ENCODE measurements at places on chromosomes 2 and 18.

DNA sequence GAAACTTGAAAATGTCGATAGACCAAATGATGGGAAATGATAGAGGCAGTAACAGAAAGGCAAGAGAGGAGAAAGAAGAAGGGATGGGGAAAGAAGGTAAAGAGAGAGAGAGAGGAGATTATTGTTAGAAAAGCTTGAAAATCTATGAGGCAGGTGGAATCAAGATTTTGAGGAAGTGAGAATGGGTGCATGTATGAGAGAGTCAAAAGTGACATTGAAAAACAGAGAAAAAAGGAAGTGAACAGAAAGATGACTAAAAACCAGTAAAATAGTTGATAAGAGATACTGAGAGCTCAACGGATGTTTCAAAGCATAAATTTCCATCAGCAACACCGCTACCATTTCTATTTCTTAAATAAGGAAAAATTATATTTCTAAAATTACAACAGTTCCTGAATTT is 327.4 kb upstream of the CWC22 start:
- DNase-seq, result no peak

DNA sequence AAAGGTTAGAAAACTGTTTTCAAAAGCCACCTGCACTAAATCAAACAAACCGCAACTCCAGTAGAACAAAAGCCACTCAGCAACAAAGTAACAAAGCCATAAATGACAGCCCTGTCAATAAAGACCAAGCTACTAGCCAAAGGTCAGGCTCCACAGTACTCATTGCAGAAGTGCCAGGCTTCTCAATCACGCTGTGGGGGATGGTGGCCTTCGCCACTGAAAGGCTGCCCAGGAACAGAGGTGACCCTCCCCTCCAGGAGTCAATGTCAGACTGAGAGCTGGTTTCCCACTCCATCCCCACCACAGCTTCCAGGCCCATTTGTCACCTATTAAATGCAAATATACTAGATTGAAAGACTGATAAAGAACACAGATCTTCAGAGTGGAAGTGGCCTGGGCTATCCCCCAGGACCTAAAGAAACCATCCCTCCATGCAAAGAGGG is 5.9 kb downstream of the ATP8B1 start:
- no peak for DNase-seq

- DNase-seq, result no peak
Measured at GRCh38 chr2:230921806-230922595, 3.0 kb downstream of the GPR55 start.

DNA sequence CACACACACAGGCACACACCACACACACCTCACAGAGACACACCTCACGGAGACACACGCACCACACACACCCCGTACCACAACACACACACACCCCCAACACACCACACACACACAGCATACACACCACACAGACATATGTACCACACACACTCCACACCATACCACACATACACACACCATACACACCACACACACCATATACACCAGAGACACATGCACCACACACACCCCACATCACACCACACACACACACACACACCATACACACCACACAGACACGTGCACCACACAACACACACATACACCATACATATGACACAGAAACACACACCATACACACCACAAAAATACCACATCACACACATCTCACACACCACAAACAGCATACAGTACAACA is 850.7 kb downstream of the RNF144A start:
- DNase-seq, result no peak

DNA sequence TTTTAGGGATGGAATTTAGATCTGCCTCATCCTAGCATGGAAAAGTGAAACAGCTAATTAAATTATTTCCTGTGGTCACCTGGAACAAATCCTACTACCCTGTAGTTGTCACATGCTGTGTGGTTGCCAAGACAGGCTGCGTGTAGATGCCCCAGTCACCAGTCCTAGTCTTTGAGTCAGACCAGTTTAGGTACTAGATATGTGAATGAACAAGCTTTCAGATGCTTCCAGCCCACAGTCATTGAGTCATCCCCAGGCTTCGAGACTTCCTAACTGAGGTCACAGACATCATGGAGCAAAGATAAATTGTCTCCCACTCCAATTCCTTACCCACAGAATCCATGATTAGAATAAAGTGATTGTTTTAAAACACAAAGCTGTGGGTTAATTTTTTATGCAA is 35.8 kb upstream of the GRB14 start:
- DNase-seq, result no peak

GRCh38 chr2:172993931-172994717 is 81.5 kb upstream of the MAP3K20 start:
- DNase-seq, result no peak

DNA sequence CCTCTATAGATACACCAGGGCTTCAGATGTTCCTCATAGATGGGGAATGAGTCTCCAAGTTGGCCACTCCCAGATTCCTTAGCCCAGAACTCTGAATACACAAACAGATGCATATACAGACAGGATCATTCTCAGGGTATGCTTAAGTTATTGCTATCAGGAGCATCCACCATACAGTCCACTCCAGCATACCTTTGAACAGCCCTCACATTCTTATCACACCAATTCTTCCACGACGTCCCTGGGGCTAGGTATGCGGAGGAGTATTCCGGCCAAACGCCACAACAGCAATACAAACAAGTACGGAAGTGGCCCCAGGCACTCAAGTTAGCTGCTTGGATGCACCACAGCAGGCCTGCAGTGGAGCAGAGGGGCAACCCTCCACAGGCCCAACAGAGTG is 312.5 kb upstream of the CHAC2 start:
- DNase-seq, result no peak

DNA sequence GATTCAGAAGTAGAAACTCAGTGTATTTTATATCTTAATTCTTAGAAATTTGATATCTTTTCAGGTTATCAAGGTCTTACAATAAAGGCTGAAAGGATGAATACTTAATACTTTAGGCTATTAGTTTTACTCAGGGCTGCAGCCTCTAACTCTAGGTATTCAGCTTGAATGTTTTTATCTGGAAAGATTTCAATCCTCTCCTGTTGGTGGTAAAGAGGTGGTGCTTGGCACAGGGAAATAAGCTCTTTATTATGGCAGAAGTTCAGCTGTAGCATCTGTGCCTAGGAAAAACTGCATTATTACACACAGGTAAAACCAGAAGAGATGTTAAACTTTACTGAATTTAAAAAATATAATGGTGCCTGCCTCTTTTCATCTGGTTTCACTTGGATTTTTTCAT is 11.1 kb downstream of the ACVR2A start:
- DNase-seq, result peak; percentile 8

DNA sequence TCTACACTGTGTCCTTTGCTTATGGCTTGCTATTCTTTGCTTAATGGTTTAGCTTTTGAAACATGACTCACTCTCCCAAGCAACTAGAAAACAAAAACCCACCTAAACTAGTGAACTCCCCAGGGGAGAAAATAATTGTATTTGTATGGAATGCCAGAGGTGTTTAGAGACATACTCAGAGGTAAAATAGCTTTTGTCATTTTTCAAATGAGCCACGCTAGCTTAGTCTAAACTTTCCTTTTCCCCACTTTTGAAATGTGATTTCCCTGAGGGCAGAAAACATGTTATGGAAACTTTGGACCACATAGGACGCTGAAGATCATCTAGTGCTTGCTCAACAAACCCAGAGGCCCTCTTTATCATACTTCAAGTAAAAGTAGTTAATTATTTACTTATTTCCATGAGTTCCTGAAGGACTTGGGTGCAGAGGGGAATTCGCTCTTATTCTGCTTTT is 16.5 kb upstream of the CYTIP start:
- no peak for DNase-seq

GRCh38 chr2:216678098-216678465 is 17.3 kb downstream of the IGFBP5 start:
- DNase-seq, result no peak

DNA sequence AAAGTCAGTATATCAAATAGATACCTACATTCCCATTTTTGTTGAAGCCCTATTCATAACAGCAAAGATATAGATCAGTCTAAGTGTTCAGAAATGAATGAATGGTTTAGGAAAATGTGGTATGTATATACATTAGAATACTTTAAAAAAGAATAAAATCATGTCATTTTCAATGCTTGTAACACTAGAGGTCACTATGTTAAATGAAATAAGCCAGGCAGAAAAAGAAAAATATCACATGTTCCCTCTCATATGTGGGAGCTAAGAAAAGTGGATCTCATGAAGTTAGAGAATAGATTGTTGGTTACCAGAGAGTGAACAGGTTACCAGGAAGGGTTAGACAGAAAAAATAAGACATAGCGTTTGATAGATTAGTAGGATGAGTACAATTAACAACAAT is 1111.0 kb upstream of the SLC39A10 start:
- no peak for DNase-seq

DNA sequence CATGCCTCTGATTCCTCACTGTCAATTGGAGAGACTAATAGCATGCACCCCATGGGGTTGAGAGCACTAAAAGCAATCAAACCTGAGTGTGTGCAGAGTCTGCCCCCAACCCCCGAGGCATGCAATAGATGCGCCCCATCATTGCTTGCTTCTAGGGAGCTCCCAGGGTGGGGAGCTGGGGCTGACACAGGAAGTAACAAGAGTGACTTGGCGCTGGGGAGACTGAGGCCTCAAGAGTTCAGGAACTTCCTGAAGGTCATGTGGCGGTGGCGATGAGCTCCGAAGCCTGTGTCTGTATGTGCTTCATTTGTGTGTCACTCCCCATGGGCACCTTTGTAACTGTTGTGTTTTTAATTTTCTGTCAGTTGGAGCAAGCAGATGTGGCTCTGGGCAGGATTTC is 61.2 kb downstream of the CTIF start:
- no peak for DNase-seq

DNA sequence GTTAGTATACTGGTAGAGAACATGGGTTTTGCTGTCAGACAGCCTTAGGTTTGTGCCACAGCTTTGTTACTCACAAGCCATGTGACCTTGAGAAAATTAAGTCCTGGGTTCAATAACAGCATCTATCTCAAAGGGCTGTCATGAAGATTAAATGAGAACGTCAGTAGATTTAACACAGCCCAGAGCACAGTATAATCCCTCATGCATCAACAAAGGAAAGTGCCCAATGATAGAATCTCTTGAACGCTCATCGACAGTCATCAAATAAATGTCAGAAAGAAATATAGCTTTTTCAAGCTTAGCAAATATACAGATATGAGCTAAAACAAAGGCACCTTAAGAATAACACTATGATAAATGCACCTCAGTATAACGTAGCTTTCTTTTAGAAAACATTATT is 22.3 kb downstream of the CUL3 start:
- no peak for DNase-seq

DNA sequence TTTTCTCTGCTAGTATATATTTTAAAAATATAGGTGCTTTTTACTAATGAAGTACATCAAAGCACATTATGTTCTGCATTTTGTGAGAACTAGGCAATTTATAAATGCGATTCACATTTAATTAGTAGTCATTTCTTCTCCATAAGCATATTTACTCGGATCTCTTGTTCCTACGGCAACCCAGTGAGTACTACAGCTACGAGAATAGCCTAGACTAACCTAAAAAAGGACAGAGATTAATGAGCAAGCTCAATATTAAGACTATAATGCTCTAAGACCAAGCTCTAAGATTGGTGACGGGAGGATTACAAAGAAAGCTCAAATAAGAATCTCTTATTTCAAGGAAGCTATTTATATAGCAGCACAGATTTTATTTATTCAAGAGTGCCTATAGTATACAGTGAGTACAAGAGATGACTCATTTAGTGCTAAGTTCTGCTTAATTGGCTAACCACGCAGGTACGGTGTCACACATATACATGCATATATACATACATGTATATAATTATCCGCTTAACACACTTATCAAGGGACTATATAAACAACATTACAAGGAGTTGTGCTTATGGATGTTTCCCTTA is 364.7 kb downstream of the GPD2 start:
- DNase-seq, result no peak

DNA sequence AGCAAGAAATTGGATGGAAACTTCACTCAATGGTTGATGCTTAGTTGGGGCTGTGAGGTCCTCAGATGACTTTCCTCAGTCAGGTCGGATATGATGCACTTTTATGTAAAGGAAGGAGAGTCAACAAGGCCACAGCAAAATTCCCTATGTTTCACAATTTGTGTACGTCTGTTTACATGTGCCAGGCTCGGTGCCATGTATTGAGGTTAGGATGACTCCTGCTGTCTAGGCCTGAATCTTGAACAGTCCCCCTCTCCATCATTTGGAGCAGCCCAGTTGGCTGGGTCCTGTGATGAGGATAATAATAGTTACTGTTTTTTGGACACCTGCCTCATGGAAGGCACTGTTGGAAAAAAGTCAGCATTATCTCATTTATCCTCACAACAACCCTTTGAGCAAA is 43.1 kb downstream of the VSNL1 start:
- no peak for DNase-seq

DNA sequence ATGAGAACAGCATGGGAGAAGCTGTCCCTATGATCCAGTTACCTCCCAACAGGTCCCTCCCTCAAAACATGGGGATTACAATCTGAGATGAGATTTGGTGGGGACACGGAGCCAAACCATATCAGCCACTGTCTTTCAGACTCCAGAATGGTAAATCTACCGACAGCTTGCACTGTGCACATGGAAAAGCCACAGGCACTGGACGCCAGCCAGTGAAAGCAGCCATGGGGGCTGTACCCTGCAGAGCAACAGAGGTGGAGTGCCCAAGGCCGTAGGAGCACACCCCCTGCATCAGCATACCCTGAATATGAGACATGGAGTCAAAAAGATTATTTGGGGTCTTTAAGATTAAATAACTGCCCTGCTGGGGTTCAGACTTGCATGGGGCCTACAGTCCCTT is 218.4 kb downstream of the PDE1A start:
- DNase-seq, result no peak

GRCh38 chr18:48265328-48265727 is 143.9 kb downstream of the ZBTB7C start:
- no peak for DNase-seq

GRCh38 chr2:24972315-24972961 is 683 bp upstream of the DNAJC27 start:
- DNase-seq, result no peak

GRCh38 chr2:156396126-156396525 is 40.1 kb upstream of the GPD2 start:
- no peak for DNase-seq

- no peak for DNase-seq
Measured at GRCh38 chr2:46812361-46813019, 103.1 kb downstream of the MCFD2 start.

DNA sequence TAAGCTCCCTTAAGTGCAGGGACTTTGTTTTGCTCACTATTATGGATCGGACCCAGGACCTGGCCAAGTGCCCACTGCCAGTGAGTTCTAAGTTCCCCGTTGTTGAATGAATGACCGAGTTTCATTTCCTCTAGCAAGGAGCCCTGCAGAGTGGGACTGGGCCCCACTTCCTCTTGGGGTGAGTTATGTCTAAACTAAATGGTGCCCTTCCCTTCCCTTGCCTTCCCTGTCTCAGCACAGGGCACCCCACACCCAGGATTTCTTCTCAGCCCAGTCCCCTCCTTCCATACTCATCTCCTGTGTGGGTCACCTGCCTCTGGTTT is 195.3 kb upstream of the HS6ST1 start:
- no peak for DNase-seq

GRCh38 chr2:25885933-25886332 is 7.6 kb upstream of the ASXL2 start:
- DNase-seq, result no peak

All from DMS 273 treated with DMSO at 0.1 percent for 48 hours (cell line).